Osteocyte (in vitro differentiated cells): ENCODE measurements at places on chromosomes 16 and 17. TPM values are rescaled to one million over a fixed set of nuclear protein-coding genes. Genes with fewer than 3 reads are reported as not detected.

DNA sequence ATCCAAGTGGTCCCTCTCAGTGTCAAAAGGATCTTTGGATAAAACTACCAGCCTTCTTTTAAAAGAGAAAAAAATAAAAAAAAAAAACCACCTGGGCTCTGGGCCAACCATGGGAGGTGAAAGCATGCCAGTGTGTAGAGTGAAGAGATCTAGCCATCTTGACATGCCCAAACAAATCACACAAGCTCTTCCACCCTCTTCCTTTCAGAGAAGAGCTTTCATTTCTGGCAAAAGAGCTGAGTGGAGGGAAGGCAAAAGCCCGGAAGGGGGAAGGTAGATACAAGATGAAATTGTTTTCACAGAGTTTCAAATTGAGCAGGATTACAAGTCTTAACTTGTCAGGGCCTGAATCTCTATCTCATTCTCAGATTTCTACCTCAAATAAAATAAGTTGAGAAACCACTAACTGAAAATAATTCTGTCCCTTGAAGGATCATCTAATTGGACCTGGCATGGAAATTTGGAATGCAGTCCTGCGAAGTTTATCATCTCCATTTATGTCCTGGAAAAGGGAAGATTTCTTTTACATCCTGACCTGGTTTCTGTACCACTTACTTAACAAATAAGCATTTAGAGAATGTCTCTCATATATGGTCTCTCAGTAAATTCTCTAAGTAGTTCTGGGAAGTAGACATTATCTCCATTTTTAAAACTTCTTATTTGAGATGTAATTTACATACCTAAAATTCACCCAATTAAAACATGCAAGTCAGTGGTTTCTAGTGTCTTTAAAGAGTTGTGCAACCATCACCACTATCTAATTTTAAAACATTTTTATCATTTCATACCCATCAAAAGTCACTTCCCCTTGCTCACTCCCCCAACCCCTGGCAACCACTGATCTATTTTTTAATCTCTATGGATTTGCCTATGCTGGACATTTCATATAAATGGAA, 93.7 kb downstream of the TANGO6 start:
- peak; percentile 6 for DNase-seq
- H3K4me3 ChIP-seq = no peak overlapping the region
- H3K4me1 ChIP-seq = peaks cover 13% of the 10 kb centered on the region
- H3K36me3 ChIP-seq = peaks cover 8% of the 10 kb centered on the region
- no peaks in the 10 kb centered on the region for H3K27me3 ChIP-seq

DNA sequence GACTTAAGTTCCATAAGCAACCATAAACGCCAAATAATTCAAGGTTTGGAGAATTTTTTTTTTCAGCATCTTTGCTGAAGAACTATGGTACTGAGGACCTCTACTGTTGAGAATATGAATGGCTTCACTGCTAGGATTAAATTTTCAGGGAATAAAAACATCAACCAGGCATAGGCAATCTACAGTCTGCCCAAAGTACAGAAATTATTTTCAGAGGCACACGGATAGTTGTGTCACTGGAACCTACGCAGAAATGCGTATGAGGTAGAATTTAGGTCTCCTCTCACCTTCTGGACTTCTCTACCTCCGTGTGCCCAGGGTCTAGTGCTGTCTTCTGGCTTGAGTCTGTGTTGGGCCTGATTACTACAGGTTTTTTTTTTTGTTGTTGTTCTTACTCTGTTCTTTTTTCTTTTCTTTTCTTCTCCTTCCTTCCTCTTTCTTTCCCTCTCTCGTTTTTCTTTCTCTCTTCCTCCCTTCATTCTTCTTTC, 39.7 kb downstream of the NACA2 start:
- no peak overlapping the region for H3K27ac ChIP-seq
- H3K27me3 ChIP-seq = peaks cover 56% of the 10 kb centered on the region
- DNase-seq = no peak
- no peaks in the 10 kb centered on the region for H3K4me1 ChIP-seq
- no peaks in the 10 kb centered on the region for H3K36me3 ChIP-seq
- H3K4me3 ChIP-seq = no peak overlapping the region

GRCh38 chr17:50316016-50316587, 29.8 kb upstream of the XYLT2 start:
- no peak overlapping the region for H3K4me3 ChIP-seq
- no peak for DNase-seq
- H3K4me1 ChIP-seq = peaks cover 5% of the 10 kb centered on the region
- H3K27me3 ChIP-seq = peaks cover 22% of the 10 kb centered on the region

DNA sequence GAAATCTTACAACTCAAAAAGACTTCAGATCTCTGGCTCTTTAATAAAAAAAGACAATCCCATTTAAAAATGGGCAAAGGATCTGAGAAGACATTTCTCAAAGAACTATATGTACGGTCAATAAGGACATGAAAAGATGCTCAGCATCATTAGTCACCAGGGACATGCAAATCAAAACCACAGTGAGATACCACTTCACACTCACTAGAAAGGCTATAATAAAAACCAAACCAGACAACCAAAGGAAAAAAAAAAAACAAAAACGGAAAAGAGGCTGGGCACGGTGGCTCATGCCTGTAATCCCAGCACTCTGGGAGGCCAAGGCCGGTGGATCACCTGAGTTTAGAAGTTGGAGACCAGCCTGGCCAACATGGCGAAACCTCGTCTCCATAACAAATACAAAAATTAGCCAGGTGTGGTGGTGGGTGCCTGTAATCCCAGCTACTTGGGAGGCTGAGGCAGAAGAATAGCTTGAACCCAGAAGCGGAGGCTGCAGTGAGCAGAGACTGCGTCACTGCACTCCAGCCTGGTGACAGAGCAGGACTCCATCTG, 1.7 kb upstream of the NPIPB7 start:
- H3K4me1 ChIP-seq = no peaks in the 10 kb centered on the region
- peaks cover 21% of the 10 kb centered on the region for H3K36me3 ChIP-seq

The FCSK gene
- 16.8 and 18.4 TPM in 2 replicates for total RNA-seq

DNA sequence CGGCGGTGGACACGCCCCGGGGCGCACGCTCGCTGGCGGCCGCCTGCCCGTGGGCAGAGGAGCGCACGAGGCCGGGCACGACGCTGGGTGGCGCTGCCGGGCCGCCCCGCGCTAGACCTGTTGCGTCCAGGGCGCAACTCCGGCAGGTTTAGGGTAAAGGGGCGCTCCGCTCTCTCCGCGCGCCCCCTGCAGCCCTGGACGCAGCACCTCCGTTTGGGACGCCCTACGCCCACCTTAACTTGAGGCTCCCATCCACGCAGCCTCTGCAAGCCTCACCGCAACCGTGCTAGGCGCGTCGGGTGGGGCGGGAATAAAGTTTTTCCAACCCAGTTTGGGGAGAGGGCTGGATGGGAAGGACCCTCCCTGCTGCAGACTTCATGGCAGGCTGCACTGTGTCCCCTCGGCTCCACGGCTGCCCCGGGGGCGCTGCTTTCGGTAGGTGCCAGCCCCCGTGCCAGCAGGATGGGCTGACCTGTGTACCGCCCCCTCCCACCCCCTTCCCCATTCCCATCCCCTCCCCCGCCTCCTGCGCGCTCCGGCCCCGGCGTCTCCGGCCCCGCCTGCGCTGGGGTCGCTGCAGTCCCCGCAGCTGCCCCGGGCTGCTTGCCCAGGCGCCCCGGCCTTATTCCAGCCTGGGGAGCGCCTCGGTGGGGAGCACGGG, at the start of gene SYT17:
Gene SYT17 (plus strand): TSS at position 531 of the 661 bp plus-strand sequence. CDS start 407 bp downstream, outside the sequence.
- peaks cover 5% of the 10 kb centered on the region for H3K4me1 ChIP-seq
- H3K4me3 ChIP-seq = peak within 1 kb of the TSS; percentile 63
- H3K27me3 ChIP-seq = peaks cover 43% of the 10 kb centered on the region
- no peaks in the 10 kb centered on the region for H3K36me3 ChIP-seq
- DNase-seq = no peak

GRCh38 chr16:106623-107324, 28.7 kb downstream of the MPG start:
- H3K36me3 ChIP-seq = peaks cover 14% of the 10 kb centered on the region
- H3K4me1 ChIP-seq = peaks cover 11% of the 10 kb centered on the region
- H3K4me3 ChIP-seq = no peak overlapping the region
- H3K27ac ChIP-seq = no peak overlapping the region
- no peaks in the 10 kb centered on the region for H3K27me3 ChIP-seq

- no peak overlapping the region for H3K4me3 ChIP-seq
- H3K4me1 ChIP-seq = no peaks in the 10 kb centered on the region
- DNase-seq = no peak
- H3K27me3 ChIP-seq = no peaks in the 10 kb centered on the region
- no peak overlapping the region for H3K27ac ChIP-seq
- no peaks in the 10 kb centered on the region for H3K36me3 ChIP-seq
These were observed 581.6 kb upstream of the PSMD7 start for GRCh38 chr16:73714976-73715375.

GRCh38 chr16:30750876-30751465, 2.7 kb downstream of the PHKG2 start:
- peaks cover 17% of the 10 kb centered on the region for H3K4me1 ChIP-seq
- H3K36me3 ChIP-seq = peaks cover 11% of the 10 kb centered on the region
- H3K27ac ChIP-seq = no peak overlapping the region
- peak overlapping the region; percentile 72 for H3K4me3 ChIP-seq
- no peak for DNase-seq

The KREMEN2 gene
- total RNA-seq = not detected in 2 replicates

The MYH1 gene
- not detected in 2 replicates for total RNA-seq

- no peak for DNase-seq
- H3K4me3 ChIP-seq = no peak overlapping the region
- H3K4me1 ChIP-seq = peaks cover 12% of the 10 kb centered on the region
- no peaks in the 10 kb centered on the region for H3K36me3 ChIP-seq
These were observed 15.6 kb downstream of the SDR42E1 start for GRCh38 chr16:81995651-81996050.

GRCh38 chr16:51310159-51310558, 159.1 kb upstream of the SALL1 start:
- H3K36me3 ChIP-seq = no peaks in the 10 kb centered on the region
- H3K27ac ChIP-seq = no peak overlapping the region
- no peak overlapping the region for H3K4me3 ChIP-seq
- DNase-seq = no peak
- no peaks in the 10 kb centered on the region for H3K27me3 ChIP-seq

The ARL2BP gene
- 61.8 and 67.4 TPM in 2 replicates for total RNA-seq

DNA sequence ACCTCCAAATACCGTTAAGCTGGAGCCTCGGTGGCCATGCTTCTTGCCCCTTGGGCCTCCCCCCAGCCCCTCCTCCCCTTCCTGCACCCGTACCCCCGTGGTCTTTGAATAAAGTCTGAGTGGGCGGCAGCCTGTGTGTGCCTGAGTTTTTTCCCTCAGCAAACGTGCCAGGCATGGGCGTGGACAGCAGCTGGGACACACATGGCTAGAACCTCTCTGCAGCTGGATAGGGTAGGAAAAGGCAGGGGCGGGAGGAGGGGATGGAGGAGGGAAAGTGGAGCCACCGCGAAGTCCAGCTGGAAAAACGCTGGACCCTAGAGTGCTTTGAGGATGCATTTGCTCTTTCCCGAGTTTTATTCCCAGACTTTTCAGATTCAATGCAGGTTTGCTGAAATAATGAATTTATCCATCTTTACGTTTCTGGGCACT, 928 bp downstream of the HBA1 start:
- H3K36me3 ChIP-seq = no peaks in the 10 kb centered on the region
- peaks cover 12% of the 10 kb centered on the region for H3K4me1 ChIP-seq
- DNase-seq = no peak
- peaks cover 41% of the 10 kb centered on the region for H3K27me3 ChIP-seq

GRCh38 chr16:86041807-86042206, 142.8 kb downstream of the IRF8 start:
- H3K4me3 ChIP-seq = no peak overlapping the region
- H3K27ac ChIP-seq = no peak overlapping the region
- H3K27me3 ChIP-seq = peaks cover 25% of the 10 kb centered on the region
- H3K36me3 ChIP-seq = no peaks in the 10 kb centered on the region
- DNase-seq = no peak
- H3K4me1 ChIP-seq = no peaks in the 10 kb centered on the region

The SETD1A gene
- total RNA-seq = 20.1 and 22.6 TPM in 2 replicates

GRCh38 chr16:15608398-15609285, 34.3 kb downstream of the MARF1 start:
- H3K27ac ChIP-seq = no peak overlapping the region
- H3K36me3 ChIP-seq = peaks cover 73% of the 10 kb centered on the region
- H3K4me1 ChIP-seq = no peaks in the 10 kb centered on the region
- no peak for DNase-seq

The GDPD3 gene
- 3.2 and 3.6 TPM in 2 replicates for total RNA-seq

The HOXB3 gene
- total RNA-seq = 0.46 TPM in 1 of 2 replicates, not detected in the other

DNA sequence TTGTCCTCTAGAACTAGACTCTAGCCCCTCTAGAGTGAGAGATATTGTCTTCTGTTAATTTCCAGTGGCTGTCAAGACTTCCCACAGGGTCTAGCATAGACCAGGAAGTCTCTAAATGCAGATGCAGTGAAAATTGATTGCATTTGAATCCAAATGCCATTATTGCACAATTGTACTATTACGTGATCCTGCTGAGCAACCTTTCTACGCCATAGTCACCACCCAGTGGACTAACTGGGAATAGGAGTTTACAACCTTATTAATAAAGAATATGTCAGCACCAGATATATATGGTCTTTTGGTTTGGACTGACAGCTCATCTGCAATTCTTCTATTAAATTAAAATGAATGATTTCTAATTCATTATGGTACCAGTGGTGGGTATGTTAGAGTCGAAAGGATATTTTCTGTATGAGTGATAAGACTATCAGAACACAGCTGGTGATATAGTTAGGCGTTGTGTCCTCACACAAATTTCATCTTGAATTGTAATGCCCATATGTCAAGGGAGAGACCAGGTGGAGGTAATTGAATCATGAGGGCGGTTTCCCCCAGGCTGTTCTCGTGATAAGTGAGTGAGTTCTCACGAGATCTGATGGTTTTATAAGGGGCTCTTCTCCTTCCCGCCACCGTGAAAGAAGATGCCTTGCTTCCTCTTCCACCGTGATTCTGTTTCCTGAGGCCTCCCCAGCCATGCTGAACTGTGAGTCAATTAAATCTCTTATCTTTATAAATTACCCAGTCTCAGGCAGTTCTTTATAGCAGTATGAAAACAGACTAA, 138.9 kb upstream of the CA10 start:
- H3K36me3 ChIP-seq = no peaks in the 10 kb centered on the region
- no peaks in the 10 kb centered on the region for H3K27me3 ChIP-seq
- no peaks in the 10 kb centered on the region for H3K4me1 ChIP-seq
- no peak overlapping the region for H3K27ac ChIP-seq
- no peak for DNase-seq

GRCh38 chr16:58487566-58488351, 12.2 kb upstream of the NDRG4 start:
- H3K4me3 ChIP-seq = no peak overlapping the region
- peaks cover 6% of the 10 kb centered on the region for H3K27me3 ChIP-seq
- H3K36me3 ChIP-seq = no peaks in the 10 kb centered on the region
- no peaks in the 10 kb centered on the region for H3K4me1 ChIP-seq
- H3K27ac ChIP-seq = no peak overlapping the region

GRCh38 chr16:67394155-67395104, 1.1 kb upstream of the TPPP3 start:
- H3K4me1 ChIP-seq = peaks cover 30% of the 10 kb centered on the region
- DNase-seq = no peak
- H3K36me3 ChIP-seq = no peaks in the 10 kb centered on the region
- no peak overlapping the region for H3K4me3 ChIP-seq

The HBQ1 gene
- total RNA-seq = not detected in 2 replicates

DNA sequence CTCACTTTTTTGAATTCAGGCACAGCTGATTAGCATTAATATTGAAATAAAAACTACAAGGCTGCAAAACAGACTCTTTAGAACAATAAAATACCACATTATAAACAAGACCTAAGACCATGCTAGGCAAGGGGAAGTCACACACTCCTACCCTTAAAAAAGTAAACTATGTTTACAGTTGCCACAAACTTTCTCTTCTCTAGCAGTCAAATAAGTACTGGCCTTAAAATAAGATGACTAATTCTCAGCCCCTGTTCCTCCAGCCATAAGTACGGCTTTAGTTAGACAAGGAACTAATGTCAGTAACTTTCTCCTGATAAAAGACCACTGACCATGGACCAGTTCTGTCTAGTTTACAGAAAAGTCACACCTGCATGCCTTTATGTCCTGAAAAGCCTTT, 19.5 kb upstream of the CPHXL start:
- no peak overlapping the region for H3K4me3 ChIP-seq
- H3K36me3 ChIP-seq = no peaks in the 10 kb centered on the region
- no peaks in the 10 kb centered on the region for H3K4me1 ChIP-seq
- no peak overlapping the region for H3K27ac ChIP-seq
- no peak for DNase-seq
- H3K27me3 ChIP-seq = peaks cover 3% of the 10 kb centered on the region
